ENCODE measurements at places on chromosomes 7 and 10. TPM values are rescaled to one million over a fixed set of nuclear protein-coding genes. Genes with fewer than 3 reads are reported as not detected.

- no peak for DNase-seq
Measured at GRCh38 chr7:25913598-25914224, 238.3 kb upstream of the NFE2L3 start.

The NRG3 gene
- 0.04 TPM for total RNA-seq

DNA sequence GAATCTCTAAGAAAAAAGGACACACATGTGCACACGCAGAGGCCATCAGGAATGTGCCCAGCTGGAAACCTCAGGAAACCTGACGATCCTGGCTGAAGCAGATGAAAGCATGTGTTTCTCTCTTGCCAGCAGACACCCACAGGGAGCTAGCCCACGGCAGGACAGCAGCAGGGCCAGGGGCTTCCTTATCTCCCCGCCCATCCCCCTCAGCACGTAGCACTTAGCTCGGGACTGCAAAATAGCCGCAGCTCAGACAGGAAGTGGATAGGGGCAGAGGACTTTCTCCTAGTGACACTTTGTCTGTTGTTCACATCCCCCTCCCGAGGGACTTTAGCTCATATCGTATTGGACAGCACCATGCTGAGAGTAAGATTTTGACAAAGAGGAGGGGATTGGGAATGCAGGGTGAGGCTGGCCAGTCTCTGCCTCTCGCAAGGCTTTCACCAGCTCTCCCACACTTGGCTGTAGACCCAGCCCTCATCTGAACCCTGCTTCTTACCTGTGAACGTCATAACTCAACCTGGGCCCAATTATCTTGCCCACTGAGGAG lies 63.8 kb downstream of the MKI67 start:
- peak; percentile 64 for DNase-seq

DNA sequence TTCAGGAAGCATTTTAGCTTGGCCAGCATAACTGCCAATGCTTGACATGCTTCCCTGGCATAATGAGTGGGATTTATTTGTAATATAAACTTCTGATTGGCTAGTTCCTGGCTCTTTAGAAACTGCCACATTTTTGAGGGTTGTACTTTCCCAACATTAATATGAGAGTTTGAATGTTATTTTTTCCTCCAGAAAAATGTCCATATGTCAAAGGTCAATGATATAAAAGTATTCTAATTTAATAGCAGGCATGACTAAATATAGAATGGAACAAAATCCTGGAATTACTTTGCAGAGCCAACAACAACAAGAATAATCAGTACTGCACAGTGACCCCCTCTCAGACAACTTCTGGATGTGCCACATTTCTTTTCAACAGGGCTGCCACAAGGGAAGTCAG lies 352.6 kb downstream of the PRPF18 start:
- DNase-seq: peak; percentile 58

The RHBDD2 gene
- total RNA-seq: 9.1 TPM

Data from muscle of leg (tissue), 16 donors.